Tibial nerve (tissue), 4 donors: ENCODE measurements at places on chromosomes 1 and 21. TPM values are rescaled to one million over a fixed set of nuclear protein-coding genes. Genes with fewer than 3 reads are reported as not detected.

DNA sequence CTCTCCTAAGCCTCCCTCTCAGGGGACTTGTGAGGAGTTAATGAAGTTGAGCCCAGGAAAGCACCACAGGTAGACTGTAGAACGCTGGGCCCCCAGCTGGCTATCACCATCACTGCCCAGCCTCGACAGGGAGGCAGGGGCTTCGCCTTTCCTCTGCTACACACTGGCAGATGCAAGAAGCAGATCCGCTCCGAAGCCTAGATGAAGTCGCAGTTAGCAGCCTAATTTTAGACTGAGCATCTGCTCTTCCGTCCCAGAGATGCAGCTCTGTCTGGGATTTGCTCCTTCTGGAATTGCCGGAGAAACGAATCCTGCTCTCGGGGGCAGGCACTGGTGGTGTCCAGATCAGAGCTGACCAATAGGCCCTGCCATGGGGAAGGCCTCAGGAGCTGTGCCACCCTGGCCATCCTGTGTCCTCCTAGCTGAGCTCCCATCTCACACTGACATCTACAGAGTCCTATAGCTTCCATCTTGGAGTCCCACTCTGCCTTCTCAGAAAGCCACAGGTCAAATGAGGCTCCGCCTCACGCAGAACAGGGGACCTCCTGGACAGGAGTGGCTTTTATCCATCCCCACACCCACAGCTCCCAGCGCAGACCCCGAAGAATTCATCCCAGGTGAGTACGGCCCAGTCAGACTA lies 186.8 kb upstream of the EDN2 start:
- no peaks in the 10 kb centered on the region for H3K27me3 ChIP-seq
- no peaks in the 10 kb centered on the region for H3K36me3 ChIP-seq
- no peak overlapping the region for H3K4me3 ChIP-seq
- DNase-seq: no peak
- H3K4me1 ChIP-seq: peaks cover 27% of the 10 kb centered on the region
- H3K27ac ChIP-seq: no peak overlapping the region

- no peak for DNase-seq
- no peaks in the 10 kb centered on the region for H3K4me1 ChIP-seq
- H3K27ac ChIP-seq: no peak overlapping the region
- no peaks in the 10 kb centered on the region for H3K36me3 ChIP-seq
- no peak overlapping the region for H3K4me3 ChIP-seq
Observed at GRCh38 chr1:117271959-117272358, 61.2 kb upstream of the VTCN1 start.

DNA sequence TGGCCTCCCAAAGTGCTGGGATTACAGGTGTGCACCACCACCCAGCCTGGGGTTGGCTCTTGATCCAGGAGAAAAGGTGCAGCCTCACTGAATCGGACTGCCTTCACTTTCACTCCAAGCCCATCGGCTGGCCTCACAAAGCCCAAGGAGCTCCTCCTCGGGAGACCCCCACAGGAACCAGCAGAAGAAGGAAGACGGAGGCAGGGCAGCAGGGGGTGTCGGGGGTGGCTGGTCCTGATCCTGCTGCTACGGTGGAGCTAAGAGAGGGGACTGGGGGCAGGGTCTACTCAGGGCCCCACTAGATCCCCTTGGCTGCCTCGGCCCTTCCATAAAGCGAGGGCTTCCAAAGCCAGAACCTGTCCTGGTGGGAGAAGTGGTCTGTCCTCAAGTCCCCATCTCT lies 93.9 kb downstream of the STUM start:
- H3K36me3 ChIP-seq: no peaks in the 10 kb centered on the region
- H3K4me1 ChIP-seq: peaks cover 33% of the 10 kb centered on the region
- H3K27ac ChIP-seq: peak overlapping the region; percentile 26

DNA sequence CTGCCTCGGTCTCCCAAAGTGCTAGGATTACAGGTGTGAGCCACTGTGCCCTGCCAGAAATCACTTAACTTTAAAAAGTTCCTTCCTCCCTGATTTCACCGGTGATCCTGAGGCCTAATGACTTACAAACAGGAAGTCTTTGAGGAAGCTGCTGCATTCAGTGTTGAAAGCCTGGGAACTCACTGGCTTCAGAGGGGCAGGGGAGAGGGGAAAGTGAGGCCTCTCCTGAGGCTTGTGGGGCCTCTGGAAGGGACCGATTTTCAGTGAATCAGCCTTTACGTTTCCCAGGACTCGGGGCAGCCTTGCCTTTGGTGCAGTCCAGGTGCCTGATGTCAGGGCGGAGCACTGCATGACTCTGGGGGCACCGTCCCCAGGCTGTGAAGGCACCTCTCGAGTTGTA lies 30.1 kb upstream of the ARHGEF10L start:
- no peak for DNase-seq
- H3K4me3 ChIP-seq: no peak overlapping the region
- no peak overlapping the region for H3K27ac ChIP-seq
- no peaks in the 10 kb centered on the region for H3K36me3 ChIP-seq

GRCh38 chr1:20472860-20473711 lies 12.9 kb downstream of the CAMK2N1 start:
- DNase-seq: no peak
- H3K27ac ChIP-seq: no peak overlapping the region
- peaks cover 5% of the 10 kb centered on the region for H3K4me1 ChIP-seq
- no peak overlapping the region for H3K4me3 ChIP-seq

- H3K4me1 ChIP-seq: no peaks in the 10 kb centered on the region
- no peaks in the 10 kb centered on the region for H3K36me3 ChIP-seq
- peak overlapping the region; percentile 97 for H3K27ac ChIP-seq
- peak overlapping the region; percentile 87 for H3K4me3 ChIP-seq
- DNase-seq: no peak
Observed at GRCh38 chr1:3073489-3074296, 4.7 kb downstream of the PRDM16 start.

GRCh38 chr1:41312991-41313645 lies 48.1 kb upstream of the FOXO6 start:
- H3K27ac ChIP-seq: no peak overlapping the region
- DNase-seq: no peak
- no peaks in the 10 kb centered on the region for H3K27me3 ChIP-seq
- H3K36me3 ChIP-seq: no peaks in the 10 kb centered on the region
- H3K4me1 ChIP-seq: no peaks in the 10 kb centered on the region

- H3K4me3 ChIP-seq: no peak overlapping the region
- no peaks in the 10 kb centered on the region for H3K27me3 ChIP-seq
- DNase-seq: no peak
- no peak overlapping the region for H3K27ac ChIP-seq
- H3K4me1 ChIP-seq: no peaks in the 10 kb centered on the region
Observed at GRCh38 chr1:58929671-58930325, 146.0 kb upstream of the JUN start.

DNA sequence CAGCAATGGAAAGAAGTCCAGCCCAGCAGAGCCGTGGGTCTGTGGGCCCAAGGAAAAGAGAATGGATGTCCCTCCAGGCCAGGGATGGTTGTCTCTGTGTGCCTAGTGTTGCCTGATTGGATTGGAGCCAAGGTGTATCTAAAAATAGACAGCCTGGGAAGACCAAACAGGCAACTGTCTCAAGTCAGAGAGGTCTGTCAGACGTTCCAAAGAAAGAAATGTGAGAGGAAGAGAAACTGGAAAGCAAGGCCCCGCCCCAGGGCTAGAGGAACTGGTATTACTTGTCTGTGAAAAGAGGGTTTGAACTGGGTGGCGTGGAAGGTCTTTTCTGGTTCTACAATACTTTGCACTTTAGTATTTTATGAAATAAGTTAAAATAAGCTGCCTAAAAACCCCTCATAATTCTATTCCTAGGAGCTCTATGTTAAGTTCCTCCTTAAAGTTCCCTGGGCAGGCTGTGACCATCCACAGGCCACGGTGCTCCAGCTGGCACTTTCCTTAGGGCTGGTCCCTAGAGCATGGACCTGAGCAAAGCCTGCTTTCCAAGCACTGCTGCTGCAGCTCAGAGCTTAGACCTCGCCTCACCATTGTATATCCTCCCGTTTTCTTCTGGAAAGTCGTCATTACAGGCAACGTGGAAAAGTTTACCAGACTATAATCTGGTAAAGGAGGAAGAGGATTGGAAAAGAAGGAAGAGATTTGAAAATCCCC lies 151.6 kb downstream of the DISC1 start:
- no peaks in the 10 kb centered on the region for H3K36me3 ChIP-seq
- H3K4me1 ChIP-seq: peaks cover 7% of the 10 kb centered on the region
- peak overlapping the region; percentile 72 for H3K27ac ChIP-seq
- H3K27me3 ChIP-seq: no peaks in the 10 kb centered on the region

DNA sequence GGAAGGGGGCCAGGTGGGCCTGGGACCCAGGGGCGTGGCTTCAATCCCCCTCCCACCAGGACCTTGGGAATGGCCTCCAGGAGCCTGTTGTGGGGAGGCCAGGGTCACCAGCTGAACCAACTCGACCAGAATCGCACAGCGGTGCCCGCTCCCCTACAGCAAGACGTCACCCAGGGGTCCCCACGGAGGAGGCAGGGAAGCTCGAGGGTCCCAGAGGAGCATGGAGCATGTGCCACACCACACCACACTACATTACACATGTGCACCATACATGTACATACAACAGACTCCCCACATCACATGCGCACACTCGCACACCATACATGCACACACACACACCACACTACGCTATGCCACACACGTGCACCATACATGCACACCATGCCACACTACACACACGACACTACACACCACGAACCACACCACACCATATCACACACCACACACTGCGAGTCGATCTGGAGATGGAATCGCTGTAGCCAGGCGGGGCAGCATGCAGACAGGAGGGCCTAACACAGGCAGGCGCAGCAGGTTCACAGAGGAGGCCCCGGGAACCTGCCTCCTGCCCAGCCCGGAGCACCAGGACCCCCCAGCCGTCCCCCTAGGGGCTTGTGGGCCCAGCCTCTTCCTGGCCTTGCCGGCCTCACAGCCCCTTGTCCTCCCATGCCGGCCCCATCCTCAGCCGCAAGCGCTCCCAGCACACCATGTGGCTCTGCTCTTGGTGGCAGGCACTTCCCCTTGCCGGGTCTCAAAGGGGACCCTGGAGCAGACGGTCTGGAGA lies 596 bp downstream of the ITGB2 start:
- no peaks in the 10 kb centered on the region for H3K36me3 ChIP-seq
- peak overlapping the region; percentile 11 for H3K4me3 ChIP-seq
- peaks cover 7% of the 10 kb centered on the region for H3K4me1 ChIP-seq
- no peaks in the 10 kb centered on the region for H3K27me3 ChIP-seq

GRCh38 chr1:241838897-241839296 lies 9.1 kb upstream of the EXO1 start:
- no peak overlapping the region for H3K27ac ChIP-seq
- no peaks in the 10 kb centered on the region for H3K4me1 ChIP-seq
- H3K4me3 ChIP-seq: no peak overlapping the region
- no peaks in the 10 kb centered on the region for H3K36me3 ChIP-seq
- no peaks in the 10 kb centered on the region for H3K27me3 ChIP-seq
- no peak for DNase-seq

- H3K36me3 ChIP-seq: no peaks in the 10 kb centered on the region
- H3K4me3 ChIP-seq: no peak overlapping the region
- H3K4me1 ChIP-seq: peaks cover 38% of the 10 kb centered on the region
Observed at GRCh38 chr1:93668121-93668520, 13.5 kb downstream of the BCAR3 start.

DNA sequence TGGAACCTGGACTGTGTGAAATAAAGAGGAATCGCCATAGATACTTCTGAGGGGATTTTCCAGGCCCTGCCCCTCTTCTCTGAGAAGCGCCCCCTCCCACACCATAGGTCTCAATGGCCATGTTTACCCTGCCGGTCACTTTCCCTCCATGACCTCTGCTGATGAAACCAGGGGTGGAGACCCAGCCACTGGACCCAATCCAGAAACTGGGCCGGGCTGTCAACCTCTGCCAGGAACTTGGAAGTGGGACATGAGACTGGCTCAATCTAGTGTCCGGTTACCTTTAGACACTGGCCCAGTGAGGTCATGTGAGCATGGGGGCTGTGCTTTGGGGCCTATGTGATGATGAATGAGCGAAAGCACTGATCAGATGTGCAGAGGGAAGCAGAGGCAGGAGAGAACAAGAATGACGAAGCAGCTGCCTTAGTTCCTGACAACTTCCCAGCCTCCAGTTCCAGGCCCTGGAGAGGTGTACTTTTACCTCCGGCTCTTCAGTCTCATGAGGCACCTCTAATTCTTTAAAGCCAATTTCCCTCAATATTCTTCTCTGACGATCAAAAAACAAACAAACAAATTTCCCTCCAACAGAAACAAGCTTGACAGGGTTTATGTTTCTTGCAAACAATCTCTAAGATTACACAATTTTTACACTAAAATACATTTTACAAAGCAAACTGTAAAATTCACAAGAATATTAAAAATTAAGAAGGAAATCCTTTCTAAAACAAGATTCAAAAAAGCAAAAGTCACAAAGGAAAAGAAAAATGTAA lies 4.9 kb downstream of the ASAP3 start:
- H3K36me3 ChIP-seq: no peaks in the 10 kb centered on the region
- peaks cover 73% of the 10 kb centered on the region for H3K4me1 ChIP-seq
- no peaks in the 10 kb centered on the region for H3K27me3 ChIP-seq
- peak; percentile 85 for DNase-seq
- no peak overlapping the region for H3K4me3 ChIP-seq

DNA sequence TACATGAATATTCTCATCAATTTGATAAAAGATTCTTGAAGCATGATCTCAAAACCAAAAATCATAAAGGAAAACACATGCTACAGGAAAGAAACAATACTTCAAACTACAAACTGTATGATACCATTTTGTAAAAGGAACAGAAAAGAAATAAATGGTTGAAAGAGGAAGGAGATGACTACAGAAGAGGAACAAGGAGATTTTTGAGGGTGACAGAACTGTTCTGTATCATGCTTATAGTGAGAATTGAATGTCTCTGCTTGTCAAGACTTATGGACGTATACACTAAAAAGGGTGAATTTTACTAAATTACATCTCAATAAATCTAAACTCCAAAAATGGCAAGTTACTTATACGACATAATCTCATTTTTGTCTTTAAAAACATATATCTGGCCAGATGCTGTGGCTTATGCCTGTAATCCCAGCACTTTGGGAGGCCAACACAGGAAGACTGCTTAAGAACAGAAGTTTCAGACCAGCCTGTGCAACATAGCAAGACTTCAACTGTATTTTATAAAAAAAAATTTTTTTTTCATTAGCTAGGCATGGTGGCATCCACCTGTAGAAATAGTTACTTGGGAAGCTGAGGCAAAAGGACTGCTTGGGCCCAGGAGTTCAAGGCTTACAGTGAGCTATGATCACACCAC lies 125.4 kb downstream of the EIF4G3 start:
- H3K4me1 ChIP-seq: no peaks in the 10 kb centered on the region
- H3K36me3 ChIP-seq: no peaks in the 10 kb centered on the region
- no peaks in the 10 kb centered on the region for H3K27me3 ChIP-seq
- H3K4me3 ChIP-seq: no peak overlapping the region
- no peak overlapping the region for H3K27ac ChIP-seq

The CATSPERE gene
- total RNA-seq: 1.5 TPM

The CCDC185 gene
- not detected for total RNA-seq

The NPHP4 gene
- total RNA-seq: 34.5 TPM

The HLX gene
- total RNA-seq: 27.2 TPM

The VCAM1 gene
- 21.2 TPM for total RNA-seq

The NEGR1 gene
- total RNA-seq: 57.9 TPM
